ENCODE measurements at places on chromosomes 5 and 9. TPM values are rescaled to one million over a fixed set of nuclear protein-coding genes. Genes with fewer than 3 reads are reported as not detected.

- H3K4me1 ChIP-seq = peaks cover 3% of the 10 kb centered on the region
- H3K36me3 ChIP-seq = no peaks in the 10 kb centered on the region
- no peaks in the 10 kb centered on the region for H3K27me3 ChIP-seq
- no peak overlapping the region for H3K4me3 ChIP-seq
- DNase-seq = no peak
- H3K27ac ChIP-seq = no peak overlapping the region
Measured at GRCh38 chr5:35476797-35477196, 140.9 kb upstream of the SPEF2 start.

GRCh38 chr9:128735373-128735772 is 11.4 kb upstream of the ZDHHC12 start:
- H3K27ac ChIP-seq = no peak overlapping the region
- H3K36me3 ChIP-seq = peaks cover 3% of the 10 kb centered on the region
- no peaks in the 10 kb centered on the region for H3K27me3 ChIP-seq
- no peak for DNase-seq

- H3K4me1 ChIP-seq = peaks cover 9% of the 10 kb centered on the region
- H3K4me3 ChIP-seq = no peak overlapping the region
- DNase-seq = no peak
- no peak overlapping the region for H3K27ac ChIP-seq
Measured at GRCh38 chr5:173831196-173831914, 56.8 kb upstream of the CPEB4 start.

GRCh38 chr9:14203356-14204056 is 110.4 kb downstream of the NFIB start:
- H3K27ac ChIP-seq = peak overlapping the region; percentile 40
- no peaks in the 10 kb centered on the region for H3K27me3 ChIP-seq
- peak; percentile 82 for DNase-seq
- no peak overlapping the region for H3K4me3 ChIP-seq
- no peaks in the 10 kb centered on the region for H3K36me3 ChIP-seq

DNA sequence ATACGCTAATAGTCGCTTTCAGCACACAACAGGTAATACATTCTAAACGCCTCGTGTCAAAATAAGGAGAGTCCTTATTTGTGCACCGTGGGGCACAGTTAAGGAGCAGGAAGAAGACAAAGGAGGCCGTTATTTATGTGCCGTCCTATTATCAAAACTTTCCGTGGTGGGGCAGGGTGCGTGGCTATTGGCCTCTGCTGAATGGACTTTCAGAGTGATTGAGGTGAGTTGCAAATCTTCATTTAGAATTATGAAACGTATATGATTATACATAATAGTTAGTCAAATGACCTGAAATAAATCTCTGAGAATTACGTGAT is 833 bp downstream of the C5orf24 start:
- no peak for DNase-seq
- H3K4me1 ChIP-seq = no peaks in the 10 kb centered on the region

DNA sequence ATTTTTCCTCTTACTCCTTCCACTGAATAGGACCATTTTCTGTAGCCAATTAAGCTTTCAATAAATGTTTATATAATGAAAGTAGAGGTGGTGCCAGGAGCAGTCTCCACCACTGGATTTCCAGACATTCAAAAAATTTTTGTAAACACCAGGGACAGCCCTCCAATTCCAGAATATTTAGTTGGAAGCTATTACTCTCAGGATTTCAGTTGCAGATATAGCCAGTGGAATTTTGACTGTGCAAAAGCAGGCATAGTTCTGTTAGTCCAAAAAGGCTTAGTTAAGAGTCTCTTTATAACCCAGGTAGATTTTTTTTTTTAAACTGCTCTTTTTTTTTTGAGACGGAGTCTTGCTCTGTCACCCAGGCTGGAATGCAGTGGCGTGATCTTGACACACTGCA is 138.1 kb upstream of the DMRT1 start:
- no peak overlapping the region for H3K27ac ChIP-seq
- no peak for DNase-seq
- H3K36me3 ChIP-seq = no peaks in the 10 kb centered on the region
- no peaks in the 10 kb centered on the region for H3K27me3 ChIP-seq
- peaks cover 15% of the 10 kb centered on the region for H3K4me1 ChIP-seq

DNA sequence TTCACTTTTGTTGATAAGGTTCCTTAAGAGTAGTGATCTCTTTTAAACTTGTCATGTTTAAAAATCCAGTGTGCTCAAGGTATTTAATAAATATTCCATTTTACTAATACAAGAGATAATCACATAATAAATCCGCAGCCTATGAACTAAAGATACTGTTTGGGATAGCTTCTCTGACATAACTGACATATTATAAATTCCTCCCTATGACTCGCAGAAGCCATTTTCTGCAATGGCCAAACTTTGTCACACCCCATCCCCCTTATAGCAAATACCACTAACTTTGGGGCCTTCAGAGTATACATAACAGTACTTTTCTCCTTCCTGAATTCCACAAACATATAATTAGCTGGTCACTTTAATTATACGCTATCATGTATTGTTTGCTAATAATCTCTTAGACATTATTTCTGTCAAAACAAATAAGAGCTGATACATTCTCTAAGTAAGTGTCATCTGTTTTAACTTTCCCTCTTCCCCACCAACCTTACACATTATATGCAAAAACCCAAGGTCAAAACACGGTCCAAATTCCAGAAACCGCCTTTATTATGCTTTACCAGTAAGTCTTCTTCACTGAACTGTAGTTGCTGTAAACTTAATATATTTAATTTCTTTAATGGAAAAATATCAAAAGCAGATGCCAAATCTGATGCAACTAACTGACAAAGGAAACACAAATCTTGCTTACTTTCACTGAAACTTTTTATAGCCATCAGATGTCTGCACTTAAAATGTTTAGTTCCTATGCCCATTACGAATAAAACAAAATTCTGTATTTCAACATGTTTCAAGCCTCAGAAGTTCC is 971 bp downstream of the TMEM267 start:
- peak overlapping the region; percentile 93 for H3K4me3 ChIP-seq
- DNase-seq = no peak
- H3K27ac ChIP-seq = peak overlapping the region; percentile 91
- no peaks in the 10 kb centered on the region for H3K27me3 ChIP-seq
- H3K4me1 ChIP-seq = no peaks in the 10 kb centered on the region

The RABL6 gene
- polyA plus RNA-seq = 119 TPM

The HNRNPA0 gene
- 9.7 TPM for polyA plus RNA-seq

The FOXD4L4 gene
- polyA plus RNA-seq = 0.07 TPM

The NCBP1 gene
- polyA plus RNA-seq = 7.5 TPM

The SIL1 gene
- polyA plus RNA-seq = 119 TPM

The PPP3R2 gene
- not detected for polyA plus RNA-seq

The TUBB4B gene
- 143 TPM for polyA plus RNA-seq

The ADRB2 gene
- 0.42 TPM for polyA plus RNA-seq

The SLC22A5 gene
- 12.2 TPM for polyA plus RNA-seq

The SLC46A2 gene
- not detected for polyA plus RNA-seq
